Mucosa of descending colon (tissue), 3 donors: ENCODE measurements at places on chromosomes 11 and 22. TPM values are rescaled to one million over a fixed set of nuclear protein-coding genes. Genes with fewer than 3 reads are reported as not detected.

OR56B4 gene
- not detected for total RNA-seq

SLC1A2 gene
- 1.1 TPM for total RNA-seq

CRYBA4 gene
- not detected for total RNA-seq

PGA5 gene
- 0.75 TPM for total RNA-seq

EML3 gene
- 57.7 TPM for total RNA-seq

DDIAS gene
- 4.4 TPM for total RNA-seq

IRAG1 gene
- total RNA-seq: 134 TPM

TIMM8B gene
- 56.5 TPM for total RNA-seq

- no peak for DNase-seq
Observed at GRCh38 chr22:38136607-38137006, 26.1 kb upstream of the BAIAP2L2 start.

DNA sequence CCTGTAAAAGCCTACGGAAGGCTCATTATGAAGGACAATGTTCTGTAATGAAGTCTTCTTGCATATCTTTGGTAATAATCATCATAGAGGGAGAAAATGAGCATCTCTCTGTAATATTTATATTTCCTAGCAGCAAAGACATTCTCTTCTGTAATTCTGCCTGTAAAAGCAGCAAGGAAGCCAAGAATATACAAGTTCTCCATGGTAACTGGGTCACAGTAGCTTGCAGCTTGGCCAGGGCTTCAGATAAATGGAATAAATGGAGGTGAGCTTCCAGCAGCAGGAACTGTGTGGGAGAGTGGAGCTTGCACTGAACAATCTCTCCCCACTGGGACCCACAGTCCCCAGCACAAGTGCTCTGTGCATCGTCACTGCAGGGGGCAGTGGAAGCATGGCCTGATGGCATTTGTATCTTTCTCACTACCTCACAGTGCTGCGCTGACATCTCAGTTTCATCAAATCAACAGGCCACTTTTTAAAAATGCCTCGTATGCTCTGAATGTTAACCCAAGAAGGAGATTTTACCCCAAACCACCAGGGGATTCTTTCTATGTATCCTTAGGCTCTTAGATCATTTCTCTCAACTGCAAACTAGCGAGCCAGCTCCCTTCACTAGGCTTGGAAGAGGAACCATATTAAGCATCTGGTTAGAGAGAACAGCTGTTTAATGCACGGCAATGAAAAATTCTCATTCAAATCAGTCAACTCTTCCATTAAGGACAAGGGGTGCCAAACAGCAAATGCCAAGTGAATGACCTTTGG is 1059.7 kb downstream of the OPCML start:
- no peak for DNase-seq

GRCh38 chr11:15724601-15725000 is 609.9 kb downstream of the INSC start:
- no peak for DNase-seq

- no peak for DNase-seq
Observed at GRCh38 chr11:108863528-108863927, 198.7 kb downstream of the DDX10 start.

DNA sequence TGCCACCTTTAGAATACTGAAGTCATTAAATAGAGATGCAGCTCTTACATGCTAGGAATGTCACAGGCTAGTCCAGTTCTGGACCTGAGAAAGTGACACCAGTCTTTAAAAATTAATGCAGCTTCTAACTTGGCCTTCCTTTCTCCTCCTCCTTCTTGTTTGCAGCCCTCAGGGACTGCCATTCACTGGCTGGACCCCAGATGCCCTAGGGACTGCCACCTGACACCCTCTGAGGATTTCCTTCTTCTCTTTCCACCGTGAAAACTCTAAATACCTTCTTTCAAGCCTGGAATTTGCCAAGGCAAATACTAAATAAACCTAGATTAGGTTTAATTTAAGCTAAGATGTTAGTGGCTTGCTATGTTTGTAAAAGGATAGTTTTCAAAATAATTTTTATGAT is 78.4 kb downstream of the MUC15 start:
- no peak for DNase-seq

DNA sequence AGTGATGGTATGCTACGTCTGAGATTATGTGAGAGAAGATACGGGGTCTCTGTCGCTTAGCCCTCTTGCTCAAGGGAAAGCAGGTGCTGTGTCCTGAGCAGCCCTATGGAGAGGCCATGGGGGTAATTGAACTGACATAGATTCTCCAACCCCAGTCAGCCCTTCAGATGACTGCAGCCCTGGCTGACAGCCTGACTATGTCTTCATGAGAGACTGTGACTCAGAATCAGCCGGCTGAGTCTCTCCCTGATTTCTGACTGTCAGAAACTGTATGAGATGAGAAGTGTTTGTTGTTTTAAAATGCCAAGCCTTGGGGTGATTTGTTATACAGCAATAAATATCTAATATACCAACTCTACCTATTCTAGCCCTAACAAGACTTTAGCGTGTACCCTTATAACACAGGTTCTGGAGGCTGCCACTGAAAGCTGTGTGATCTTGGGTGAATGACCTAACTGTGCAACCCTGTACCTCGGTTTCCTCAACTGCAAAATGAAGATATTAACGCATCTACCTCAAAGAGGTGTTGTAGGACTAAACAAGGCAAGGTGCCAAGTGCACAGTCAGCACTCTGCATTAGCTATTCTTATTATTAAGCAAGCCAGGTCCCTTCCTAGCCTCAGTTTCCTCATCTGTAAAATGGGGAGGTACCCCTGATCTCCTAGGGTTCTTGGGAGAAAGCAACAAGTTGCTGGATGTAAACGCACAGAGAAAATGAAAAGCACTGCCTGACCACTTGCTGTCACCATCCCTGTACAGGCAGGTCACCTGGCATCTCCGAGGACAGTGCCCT is 24.9 kb downstream of the SLC43A1 start:
- no peak for DNase-seq

GRCh38 chr11:2583605-2583958 is 116.2 kb downstream of the KCNQ1OT1 start:
- DNase-seq: no peak

DNA sequence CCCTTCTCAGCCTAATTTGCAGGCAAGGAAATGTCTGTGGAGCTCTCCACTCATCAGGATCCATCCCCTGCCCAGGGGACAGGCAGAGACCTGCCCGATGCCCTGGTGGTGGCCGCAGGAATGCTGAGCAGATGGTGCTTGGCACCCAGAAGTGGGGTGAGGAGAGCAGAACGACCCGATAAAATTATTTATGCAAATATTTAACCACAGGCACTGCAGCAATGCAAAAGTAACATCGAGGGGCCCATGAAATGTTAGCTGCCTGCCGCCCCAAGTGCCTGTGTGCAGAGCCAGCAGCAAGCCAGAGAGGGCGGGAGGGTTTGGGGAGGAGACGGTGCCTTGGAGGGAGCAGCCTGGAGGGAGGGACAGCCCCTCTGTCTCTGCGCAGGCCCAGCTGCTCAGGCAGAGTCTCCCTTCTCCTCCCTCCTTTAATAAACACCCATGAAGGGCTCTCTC is 205.5 kb downstream of the CTTN start:
- no peak for DNase-seq

DNA sequence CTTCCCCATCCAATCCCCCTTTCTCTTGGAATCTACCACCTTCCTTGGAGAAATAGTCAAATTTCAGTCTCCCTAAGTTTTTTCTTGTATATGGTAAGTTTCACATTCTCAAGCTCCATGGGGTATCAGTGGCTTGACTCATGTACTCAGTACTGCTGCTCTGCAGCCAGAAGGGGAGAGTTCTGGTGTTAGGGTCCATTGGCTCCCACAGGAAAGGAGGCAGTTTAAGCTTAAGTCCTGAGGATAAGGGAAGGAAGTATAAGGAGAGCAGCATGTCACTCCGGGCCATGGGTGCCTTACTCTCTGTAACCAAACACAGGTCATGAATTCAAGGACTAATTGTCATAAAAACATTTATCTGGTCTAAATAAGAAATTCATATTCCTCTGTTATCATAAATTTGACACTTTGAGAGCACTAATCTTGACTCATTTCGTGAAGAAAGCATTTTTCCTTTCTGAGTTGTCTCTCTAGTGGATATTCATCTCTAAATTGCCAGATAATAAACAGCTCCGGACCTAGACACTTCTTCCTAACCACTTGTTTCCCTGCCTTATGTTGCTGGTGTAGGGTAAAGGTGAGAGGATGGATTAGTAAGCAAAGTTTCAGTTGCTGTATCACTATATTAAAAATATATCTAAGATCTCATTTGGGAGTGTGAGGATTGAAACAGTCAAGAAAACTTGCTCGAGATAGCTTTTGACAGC is 20.1 kb upstream of the SORL1 start:
- DNase-seq: no peak

GRCh38 chr11:78815831-78816230 is 241.2 kb upstream of the NARS2 start:
- no peak for DNase-seq

DNA sequence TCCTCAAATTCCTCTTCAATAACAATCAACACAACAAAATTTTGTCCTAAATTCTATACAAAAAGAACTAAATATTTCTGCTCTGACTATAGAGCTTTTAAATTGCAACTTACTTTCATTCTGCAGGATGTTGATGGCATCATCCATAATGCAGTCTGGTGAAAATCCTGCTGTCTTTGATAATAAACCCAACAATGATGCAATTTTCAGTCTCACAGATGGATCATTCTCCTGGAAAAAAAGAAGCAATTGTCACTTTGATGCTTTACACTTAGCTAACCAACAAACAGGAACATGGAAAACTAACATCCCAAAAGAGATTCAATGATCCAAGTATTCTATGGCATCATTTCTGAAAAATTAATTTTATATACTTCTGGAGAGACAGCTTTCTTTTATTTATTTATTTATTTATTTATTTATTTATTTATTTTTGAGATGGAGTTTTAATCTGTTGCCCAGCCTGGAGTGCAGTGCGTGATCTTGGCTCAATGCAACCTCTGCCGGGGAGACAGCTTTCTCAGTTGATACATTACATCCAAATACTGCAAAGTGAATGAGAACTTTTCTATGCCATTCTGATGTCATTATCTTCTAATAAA is 13.0 kb downstream of the INTS4 start:
- DNase-seq: no peak

DNA sequence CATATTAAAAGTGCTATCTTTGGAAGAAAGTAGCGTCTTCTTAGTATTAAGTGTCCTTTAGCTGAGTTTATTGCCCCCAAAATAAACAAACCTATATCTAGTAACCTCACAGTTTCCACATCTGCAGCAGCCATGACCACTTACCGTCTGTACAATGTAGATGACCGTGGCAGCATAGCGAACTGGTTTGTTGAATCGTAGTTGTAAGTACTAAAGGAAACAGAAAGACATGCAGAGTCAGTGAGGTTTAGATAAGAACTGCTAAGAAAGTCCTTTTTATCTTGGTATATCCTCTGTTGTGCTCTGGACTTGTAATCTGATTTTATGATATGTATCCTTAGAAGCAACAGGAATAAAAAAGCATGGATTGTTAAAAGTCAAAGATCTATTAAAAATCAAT is 9.4 kb downstream of the SLC5A12 start:
- DNase-seq: no peak

DNA sequence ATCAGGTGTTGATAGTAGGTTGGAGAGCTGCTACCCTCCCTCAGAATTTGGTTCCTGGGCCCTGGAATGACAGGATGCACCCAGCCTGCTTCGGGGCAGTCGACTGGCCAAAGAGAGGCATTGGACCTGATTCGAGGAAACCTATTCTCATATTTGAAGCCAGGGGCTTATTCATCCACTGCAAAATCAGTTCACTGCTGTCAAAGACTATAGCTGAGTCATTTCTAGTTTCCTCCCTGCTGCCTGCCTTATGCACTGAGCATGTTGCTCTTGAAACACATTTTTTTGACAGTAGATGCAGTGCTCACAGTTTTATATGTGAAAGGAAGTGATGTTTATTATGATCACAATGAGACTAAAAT is 565.4 kb downstream of the ETS1 start:
- no peak for DNase-seq
